ENCODE measurements at places on chromosomes 12 and 14. TPM values are rescaled to one million over a fixed set of nuclear protein-coding genes. Genes with fewer than 3 reads are reported as not detected.

The PTPN6 gene
- total RNA-seq: 154 TPM

GRCh38 chr12:15662303-15662980 lies 126.7 kb downstream of the EPS8 start:
- H3K27me3 ChIP-seq: no peaks in the 10 kb centered on the region
- H3K36me3 ChIP-seq: peaks cover 24% of the 10 kb centered on the region
- H3K4me3 ChIP-seq: no peak overlapping the region
- no peak overlapping the region for H3K27ac ChIP-seq
- H3K4me1 ChIP-seq: no peaks in the 10 kb centered on the region
- no peak for DNase-seq

GRCh38 chr14:61505815-61506809 lies 184.7 kb downstream of the PRKCH start:
- H3K4me3 ChIP-seq: no peak overlapping the region
- no peaks in the 10 kb centered on the region for H3K36me3 ChIP-seq
- H3K27me3 ChIP-seq: no peaks in the 10 kb centered on the region
- no peak for DNase-seq

DNA sequence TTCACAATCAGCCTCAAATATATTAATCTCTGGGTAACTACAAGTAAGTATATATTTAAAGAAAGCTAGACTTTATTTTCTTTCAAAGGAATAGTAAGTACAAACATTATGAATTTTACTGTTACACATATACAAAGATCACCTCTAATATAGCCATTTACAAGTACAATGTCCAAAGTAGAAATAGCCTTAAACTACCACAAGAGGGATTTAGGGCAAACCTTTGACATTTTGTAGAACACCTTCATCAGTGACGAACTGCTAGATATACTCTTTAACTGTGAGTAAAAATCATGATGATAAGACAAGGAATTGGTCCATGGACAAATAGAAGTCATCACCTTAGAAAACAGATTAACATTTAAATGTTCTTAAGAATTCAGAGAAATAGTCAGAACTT lies 69.8 kb downstream of the CNTN1 start:
- H3K27me3 ChIP-seq: no peaks in the 10 kb centered on the region
- no peak overlapping the region for H3K4me3 ChIP-seq
- no peak overlapping the region for H3K27ac ChIP-seq
- DNase-seq: no peak
- H3K36me3 ChIP-seq: no peaks in the 10 kb centered on the region

GRCh38 chr12:51320695-51321320 lies 3.2 kb downstream of the BIN2 start:
- no peaks in the 10 kb centered on the region for H3K36me3 ChIP-seq
- DNase-seq: no peak
- H3K27ac ChIP-seq: no peak overlapping the region
- no peak overlapping the region for H3K4me3 ChIP-seq
- H3K4me1 ChIP-seq: peaks cover 13% of the 10 kb centered on the region

- no peak overlapping the region for H3K4me3 ChIP-seq
- peaks cover 11% of the 10 kb centered on the region for H3K4me1 ChIP-seq
- no peaks in the 10 kb centered on the region for H3K36me3 ChIP-seq
- no peaks in the 10 kb centered on the region for H3K27me3 ChIP-seq
- DNase-seq: no peak
Observed at GRCh38 chr12:116055895-116056607, 221.4 kb downstream of the MED13L start.

The POTEG gene
- not detected for total RNA-seq

The PPP2R5E gene
- 46.0 TPM for total RNA-seq

GRCh38 chr14:24991288-24991687 lies 58.7 kb downstream of the STXBP6 start:
- no peak overlapping the region for H3K27ac ChIP-seq
- no peak overlapping the region for H3K4me3 ChIP-seq
- no peaks in the 10 kb centered on the region for H3K27me3 ChIP-seq
- H3K36me3 ChIP-seq: no peaks in the 10 kb centered on the region

The CKB gene
- total RNA-seq: 148 TPM

The PLCZ1 gene
- total RNA-seq: not detected

DNA sequence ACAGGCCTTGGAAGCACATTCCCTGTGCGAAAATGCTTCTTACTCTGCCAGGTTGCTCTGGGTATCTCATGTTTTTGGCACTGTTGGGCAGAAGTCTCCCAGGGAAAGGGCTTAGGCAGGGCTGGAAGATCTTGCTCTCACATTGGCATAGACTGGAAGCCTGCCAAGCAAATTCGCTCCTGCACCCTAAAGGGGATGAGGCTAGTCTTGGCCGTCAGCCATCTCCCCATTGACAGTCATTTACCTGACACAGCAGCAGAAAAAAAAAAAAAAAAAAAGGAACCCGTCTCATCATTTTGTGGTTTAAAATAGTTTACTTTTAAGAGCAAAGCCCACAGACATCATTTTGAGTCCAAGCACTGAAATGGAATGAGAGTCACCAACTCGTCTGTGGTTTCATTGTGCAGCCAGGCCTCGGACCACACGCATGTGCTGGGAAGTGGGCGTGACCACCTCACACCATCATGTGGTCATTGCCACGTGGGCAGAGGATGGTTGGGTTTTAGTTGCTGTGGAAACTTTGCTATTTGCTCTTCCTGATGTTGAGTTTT lies 84.8 kb downstream of the NRXN3 start:
- H3K4me1 ChIP-seq: no peaks in the 10 kb centered on the region
- no peak overlapping the region for H3K27ac ChIP-seq
- H3K27me3 ChIP-seq: no peaks in the 10 kb centered on the region
- H3K4me3 ChIP-seq: no peak overlapping the region

GRCh38 chr12:69046363-69046762 lies 113.4 kb upstream of the CPM start:
- no peak overlapping the region for H3K4me3 ChIP-seq
- no peaks in the 10 kb centered on the region for H3K4me1 ChIP-seq
- no peaks in the 10 kb centered on the region for H3K27me3 ChIP-seq
- no peak for DNase-seq
- no peaks in the 10 kb centered on the region for H3K36me3 ChIP-seq

The PTPN21 gene
- 70.6 TPM for total RNA-seq

DNA sequence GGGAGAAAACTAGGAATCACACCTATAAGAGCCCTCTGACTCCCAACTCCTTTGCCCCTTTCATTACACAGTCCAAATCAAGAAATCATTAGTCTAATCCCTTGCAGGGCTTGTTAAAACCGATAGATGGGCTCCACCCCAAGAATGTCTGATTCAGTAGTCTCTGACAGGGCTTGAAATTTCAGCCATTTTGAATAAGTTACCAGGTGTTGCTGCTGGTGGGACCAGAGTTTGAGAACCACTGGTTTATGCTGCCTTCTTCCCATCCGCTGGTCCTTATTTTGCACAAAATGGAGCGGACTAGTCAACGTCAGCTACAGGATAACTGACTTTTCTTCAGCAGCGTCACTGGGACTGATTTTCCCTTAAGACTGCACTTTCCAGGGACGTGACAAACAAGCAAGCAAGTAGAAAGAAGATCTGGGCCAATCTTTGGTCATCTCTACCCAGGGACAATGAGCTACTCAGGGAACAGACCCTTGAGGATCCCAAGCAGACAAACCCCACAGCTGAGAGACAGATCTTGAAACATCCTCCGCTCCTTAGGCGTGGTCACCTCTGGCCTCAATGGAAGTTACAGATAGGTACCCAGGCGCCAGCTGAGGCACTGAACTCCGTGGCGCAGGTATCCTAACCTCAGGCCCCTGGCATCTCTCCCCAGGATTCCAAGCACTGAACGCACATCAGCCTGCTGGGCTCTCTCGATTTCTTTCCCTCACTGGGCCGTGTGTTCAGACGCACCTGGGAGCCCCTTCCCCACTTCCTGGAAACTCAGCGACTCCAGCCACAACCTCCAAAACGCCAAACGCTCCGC lies 900 bp downstream of the KCTD10 start:
- peak overlapping the region; percentile 99 for H3K27ac ChIP-seq
- no peaks in the 10 kb centered on the region for H3K36me3 ChIP-seq
- no peaks in the 10 kb centered on the region for H3K27me3 ChIP-seq
- H3K4me1 ChIP-seq: peaks cover 48% of the 10 kb centered on the region
- DNase-seq: no peak

DNA sequence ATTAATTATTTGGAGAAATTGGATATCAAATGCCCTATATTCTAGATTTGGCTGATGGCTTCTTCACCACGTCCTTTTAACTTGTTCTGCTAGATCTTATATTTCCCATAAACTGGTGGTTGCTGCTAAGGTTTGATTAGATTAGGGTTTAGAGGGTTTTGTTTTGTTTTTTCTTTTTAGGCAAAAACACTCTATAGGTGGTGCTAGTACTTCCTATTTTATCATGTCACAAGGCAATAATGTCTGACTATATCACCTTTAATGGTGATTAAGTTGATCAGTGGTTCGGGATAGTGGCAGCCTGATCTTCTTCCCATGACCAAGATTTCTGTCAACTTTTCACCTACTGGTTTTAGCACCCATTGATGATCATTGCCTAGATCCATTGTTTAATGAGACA lies 455.1 kb downstream of the RAD51B start:
- no peak for DNase-seq
- no peak overlapping the region for H3K27ac ChIP-seq
- no peaks in the 10 kb centered on the region for H3K36me3 ChIP-seq
- peaks cover 27% of the 10 kb centered on the region for H3K4me1 ChIP-seq

GRCh38 chr12:126107659-126108058 lies 1042.4 kb downstream of the AACS start:
- H3K4me1 ChIP-seq: no peaks in the 10 kb centered on the region
- H3K36me3 ChIP-seq: no peaks in the 10 kb centered on the region
- no peaks in the 10 kb centered on the region for H3K27me3 ChIP-seq
